ENCODE measurements at places on chromosomes 3 and 15.

- no peak for DNase-seq
These were observed 107.1 kb downstream of the ZMAT3 start for GRCh38 chr3:178964551-178964950.

GRCh38 chr15:67179411-67179995, 75.0 kb downstream of the AAGAB start:
- DNase-seq: no peak

DNA sequence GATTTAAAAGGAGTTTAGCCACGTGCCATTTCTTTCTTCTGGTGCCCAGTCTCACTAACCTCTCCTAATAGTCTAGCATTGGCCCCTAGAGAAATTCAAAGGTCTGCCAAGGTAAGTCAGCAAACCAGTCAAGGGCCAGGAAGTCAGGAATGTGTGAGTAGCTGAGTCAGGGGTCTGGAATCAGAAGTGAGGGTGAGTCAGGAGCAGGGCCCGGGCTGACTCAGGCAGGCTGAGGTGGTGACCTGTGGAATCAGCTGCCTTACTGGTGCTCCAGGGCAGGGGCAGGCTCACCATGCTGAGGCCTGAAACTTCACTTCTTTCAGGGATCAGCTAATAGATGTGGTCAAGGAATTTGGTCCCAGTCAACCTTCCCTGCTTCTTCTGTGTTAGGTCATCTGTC, 105.8 kb upstream of the MYZAP start:
- no peak for DNase-seq

DNA sequence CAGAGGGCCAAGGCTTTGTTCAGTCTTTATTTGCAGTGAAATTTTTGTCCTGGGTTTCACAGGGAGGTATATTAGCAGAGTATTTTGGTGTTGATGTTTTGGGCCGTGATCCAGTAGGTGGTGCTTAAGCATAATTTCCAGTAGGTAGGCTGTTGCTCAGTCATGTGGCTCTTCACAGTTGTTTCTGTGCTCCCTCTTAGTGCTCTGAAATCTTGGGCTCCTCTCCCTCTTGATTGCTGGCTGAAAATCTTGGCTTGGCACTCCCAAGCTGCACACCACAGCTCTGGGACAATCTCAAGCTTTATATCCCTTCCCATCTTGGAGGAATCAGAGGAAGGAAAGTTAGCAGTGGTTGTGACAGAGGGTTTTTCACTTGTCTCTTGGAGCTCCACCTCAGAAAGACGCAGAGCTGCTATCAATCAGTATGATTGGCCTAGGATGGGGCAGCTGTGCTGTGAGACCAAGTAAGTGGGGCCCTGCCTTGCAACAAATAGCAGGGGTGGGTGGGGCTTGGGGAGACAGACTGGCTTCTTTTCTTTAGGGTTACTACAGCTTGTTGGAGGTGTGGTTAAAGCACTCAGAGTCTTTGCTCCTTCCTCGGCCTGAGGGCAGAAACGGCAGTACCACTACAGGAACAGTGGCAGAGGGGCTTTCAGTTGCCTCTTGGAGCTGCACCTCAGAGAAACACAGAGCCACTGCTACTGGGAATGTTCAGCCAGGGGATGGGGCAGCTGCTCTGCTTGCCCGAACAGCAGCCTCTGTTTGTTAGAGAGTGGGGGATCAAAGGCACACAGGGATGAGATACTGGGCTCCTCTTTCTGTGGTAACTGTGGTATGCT, 627.0 kb downstream of the SI start:
- no peak for DNase-seq

- no peak for DNase-seq
These were observed 77.3 kb downstream of the APBA2 start for GRCh38 chr15:28962851-28963710.

Measured in DMS79 (cell line).